Activated CD4-positive, alpha-beta T cell treated with anti-CD3 and anti-CD28 coated beads for 36 hours (primary cell): ENCODE measurements at places on chromosomes 7 and 10. TPM values are rescaled to one million over a fixed set of nuclear protein-coding genes. Genes with fewer than 3 reads are reported as not detected.

DNA sequence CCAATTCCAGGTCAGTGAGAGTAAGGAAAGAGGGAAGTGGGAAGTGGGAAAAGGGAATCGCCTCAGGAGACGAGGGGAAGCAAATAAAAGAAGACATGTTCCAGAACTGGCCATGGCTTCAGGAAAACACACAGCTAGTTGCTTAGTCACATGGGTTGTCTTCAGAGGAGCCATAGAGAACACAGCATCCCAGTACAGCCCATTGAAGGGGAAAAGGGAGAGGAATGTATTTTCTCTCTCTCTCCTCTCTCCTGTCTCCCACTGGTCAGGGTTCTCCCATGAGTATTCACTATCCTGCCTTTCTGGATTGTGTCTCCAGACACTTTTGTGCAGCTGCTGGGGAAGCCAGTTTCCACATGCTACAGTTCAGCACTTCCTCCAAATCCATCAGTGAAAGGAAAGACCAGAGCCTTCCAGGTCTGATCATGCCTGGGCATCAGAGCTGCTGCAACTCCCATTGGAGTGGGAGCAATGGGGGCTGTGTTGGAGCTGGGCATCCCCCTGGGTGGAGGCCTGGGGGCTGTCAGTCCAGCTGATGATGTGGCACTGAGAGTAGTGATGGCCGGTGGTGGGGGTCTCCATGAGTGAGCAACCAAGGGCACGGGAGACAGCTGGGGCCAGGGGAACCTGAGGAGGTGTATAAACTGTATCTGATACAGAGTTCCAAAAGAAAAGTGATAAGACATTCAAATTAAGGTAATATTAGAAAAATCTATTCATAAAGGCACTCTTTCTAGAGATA is 38.6 kb downstream of the MAP3K8 start:
- H3K27ac ChIP-seq = no peak overlapping the region
- no peaks in the 10 kb centered on the region for H3K36me3 ChIP-seq
- no peak for DNase-seq
- peaks cover 6% of the 10 kb centered on the region for H3K4me1 ChIP-seq
- no peaks in the 10 kb centered on the region for H3K27me3 ChIP-seq

DNA sequence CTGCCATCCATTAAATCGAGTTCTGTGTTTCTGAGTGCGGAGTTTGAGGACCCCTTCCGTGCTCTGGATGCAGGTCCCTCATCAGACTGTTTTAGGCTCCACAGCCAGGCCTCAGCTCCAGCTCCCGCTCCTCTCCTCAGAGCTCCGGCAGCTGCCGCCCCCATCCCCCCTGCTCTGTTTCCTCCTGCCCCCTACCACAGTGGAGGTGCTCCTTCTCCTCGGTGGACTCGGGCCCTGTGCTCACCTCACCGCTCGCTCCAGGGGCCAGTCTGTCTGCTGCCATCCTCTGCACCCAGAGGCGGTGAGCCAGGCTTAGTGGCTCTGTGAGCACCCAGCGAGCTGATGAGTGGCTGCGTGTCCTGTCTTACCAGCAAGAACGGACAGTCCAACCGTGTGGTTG is 21.4 kb upstream of the PRKAR1B start:
- no peak for DNase-seq
- no peaks in the 10 kb centered on the region for H3K27me3 ChIP-seq
- H3K4me3 ChIP-seq = no peak overlapping the region
- H3K27ac ChIP-seq = no peak overlapping the region

DNA sequence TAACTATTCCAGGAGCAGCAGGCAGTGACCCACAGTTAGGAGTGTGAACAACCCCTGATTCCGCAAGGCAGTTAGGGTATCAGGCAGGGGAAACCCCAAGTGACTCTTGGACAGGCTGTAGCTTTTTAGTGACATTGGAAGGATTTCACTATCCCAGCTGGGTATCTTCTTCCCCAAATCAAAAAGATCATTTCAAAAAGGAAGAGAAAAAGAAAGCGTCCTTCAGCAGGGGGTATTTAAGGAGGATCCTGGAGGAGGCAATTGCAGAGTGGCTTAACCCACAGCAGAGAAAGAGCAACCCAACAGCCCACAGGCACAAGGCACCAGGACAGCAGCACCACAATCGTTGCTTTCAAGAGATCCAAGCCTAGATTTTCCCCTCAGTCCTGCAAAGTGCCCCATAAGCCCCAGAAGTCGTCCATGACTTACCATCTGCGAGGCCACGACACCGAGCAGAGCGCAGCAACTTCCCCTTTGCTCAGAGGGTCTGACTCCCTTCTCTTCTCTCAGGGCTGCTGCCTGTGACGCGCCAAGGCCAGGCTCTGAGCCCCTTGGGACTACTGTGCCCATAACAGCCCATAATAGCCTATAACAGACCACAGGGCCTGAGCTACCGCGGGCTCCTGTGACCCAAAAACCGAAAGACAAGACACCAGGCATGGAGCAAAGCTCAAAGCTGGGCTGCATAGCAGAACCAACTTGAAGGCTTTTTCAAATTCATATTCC is 19.8 kb downstream of the PIK3AP1 start:
- peaks cover 10% of the 10 kb centered on the region for H3K4me1 ChIP-seq
- H3K27ac ChIP-seq = no peak overlapping the region
- H3K36me3 ChIP-seq = no peaks in the 10 kb centered on the region

DNA sequence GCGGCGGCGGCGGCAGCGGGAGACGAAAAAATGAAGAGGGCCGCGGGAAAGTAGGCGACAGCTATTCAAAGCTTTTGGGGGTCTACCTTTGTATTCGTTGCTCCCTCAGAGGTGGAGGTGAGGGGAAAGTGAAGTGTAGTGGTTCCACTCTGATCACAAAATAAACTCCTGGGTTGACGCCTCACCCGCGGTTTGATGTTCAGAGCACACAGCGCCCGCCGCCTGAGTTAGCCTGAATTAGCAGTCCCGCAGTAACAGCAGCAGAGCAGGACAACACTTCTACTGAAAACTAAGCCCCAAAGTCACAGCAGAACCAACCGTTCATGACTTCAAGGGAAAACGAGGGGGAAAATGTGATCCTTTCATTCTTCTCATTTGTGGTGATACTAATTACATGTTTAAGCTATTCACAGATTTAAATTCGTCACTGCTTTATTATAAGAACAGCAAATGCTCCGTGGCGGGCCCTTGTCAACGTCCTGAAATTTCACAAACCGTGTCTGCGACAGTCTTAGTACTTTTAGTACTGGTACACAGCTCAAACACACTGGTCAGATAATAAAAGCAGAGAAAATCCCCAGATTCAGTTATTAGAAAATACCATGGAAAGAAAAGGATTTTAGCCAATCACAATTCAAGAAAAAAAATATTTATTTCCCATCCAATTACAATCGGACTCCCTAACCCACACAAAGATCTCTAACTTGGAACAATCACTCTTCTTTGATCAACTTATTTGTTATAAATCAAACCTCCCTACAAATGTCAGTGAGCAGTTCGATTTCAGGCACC is 563 bp upstream of the JMJD1C start:
- no peaks in the 10 kb centered on the region for H3K27me3 ChIP-seq
- DNase-seq = peak; percentile 62
- peak overlapping the region; percentile 18 for H3K27ac ChIP-seq
- peaks cover 27% of the 10 kb centered on the region for H3K4me1 ChIP-seq
- no peaks in the 10 kb centered on the region for H3K36me3 ChIP-seq
- H3K4me3 ChIP-seq = peak overlapping the region; percentile 94

The ZNF365 gene
- total RNA-seq = 0.32 TPM

The CHPF2 gene
- 20.7 TPM for total RNA-seq

DNA sequence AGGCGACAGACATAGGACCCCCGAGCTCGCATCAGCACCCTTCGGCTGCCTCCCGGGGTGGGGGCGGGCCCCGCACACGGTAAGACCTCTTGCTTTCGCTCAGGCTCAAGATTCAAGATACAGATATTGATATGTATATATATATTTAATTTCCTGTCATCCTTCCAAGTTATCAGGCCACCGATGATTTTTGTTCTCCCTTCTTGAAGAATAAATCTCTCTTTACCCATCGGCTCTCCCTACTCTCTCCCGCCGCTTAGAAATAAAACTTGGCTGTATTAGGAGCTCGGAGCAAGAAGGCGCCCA is 603 bp downstream of the ADRA2A start:
- peaks cover 64% of the 10 kb centered on the region for H3K27me3 ChIP-seq
- DNase-seq = no peak
- H3K36me3 ChIP-seq = no peaks in the 10 kb centered on the region
- H3K4me1 ChIP-seq = peaks cover 9% of the 10 kb centered on the region

DNA sequence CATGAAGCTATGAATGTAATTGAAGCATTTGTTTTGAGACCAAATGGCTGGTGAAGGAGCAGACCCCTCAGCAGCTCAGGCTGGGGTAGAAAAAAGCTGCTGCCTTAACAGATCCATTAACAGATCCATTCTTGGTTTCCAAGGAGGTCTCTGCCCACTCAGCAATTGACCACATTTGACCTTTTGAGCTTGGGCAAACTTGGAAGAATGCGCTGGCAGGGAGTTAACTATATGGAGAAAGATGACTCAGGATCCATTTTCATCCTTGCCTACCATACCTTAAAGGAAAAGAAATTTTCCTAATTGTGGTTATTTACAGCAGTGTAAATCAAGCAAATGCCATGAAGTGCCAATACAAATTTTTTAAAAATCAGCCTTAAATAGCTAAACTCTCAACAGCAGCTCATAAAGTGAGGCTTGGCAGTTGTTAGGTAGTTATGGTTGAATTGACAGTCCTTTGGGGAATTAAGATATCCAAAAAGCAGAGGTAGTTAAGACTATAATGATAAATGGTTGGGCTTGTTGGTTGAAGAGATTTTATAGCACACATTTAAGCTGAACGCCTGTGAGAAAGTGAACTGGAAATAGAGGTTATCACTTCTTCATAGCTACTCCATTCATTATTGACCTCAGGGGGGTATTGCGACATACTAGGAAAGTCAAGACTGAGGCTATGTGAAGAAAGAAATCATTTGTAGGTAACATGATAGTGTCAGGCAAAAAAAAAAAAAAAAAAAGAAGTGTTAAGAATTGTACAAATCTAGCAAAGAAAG is 83.9 kb downstream of the MKX start:
- H3K27me3 ChIP-seq = peaks cover 25% of the 10 kb centered on the region
- H3K4me1 ChIP-seq = no peaks in the 10 kb centered on the region
- no peak overlapping the region for H3K4me3 ChIP-seq
- no peak overlapping the region for H3K27ac ChIP-seq
- DNase-seq = no peak
- no peaks in the 10 kb centered on the region for H3K36me3 ChIP-seq

- no peaks in the 10 kb centered on the region for H3K4me1 ChIP-seq
- H3K27ac ChIP-seq = no peak overlapping the region
- peaks cover 7% of the 10 kb centered on the region for H3K36me3 ChIP-seq
- DNase-seq = no peak
- peaks cover 38% of the 10 kb centered on the region for H3K27me3 ChIP-seq
- H3K4me3 ChIP-seq = no peak overlapping the region
Measured at GRCh38 chr7:54543051-54543488, 895 bp downstream of the VSTM2A start.

- no peak overlapping the region for H3K4me3 ChIP-seq
- DNase-seq = no peak
- H3K36me3 ChIP-seq = no peaks in the 10 kb centered on the region
- H3K27me3 ChIP-seq = peaks cover 37% of the 10 kb centered on the region
- no peak overlapping the region for H3K27ac ChIP-seq
Measured at GRCh38 chr10:35638101-35638500, 4.0 kb downstream of the FZD8 start.

DNA sequence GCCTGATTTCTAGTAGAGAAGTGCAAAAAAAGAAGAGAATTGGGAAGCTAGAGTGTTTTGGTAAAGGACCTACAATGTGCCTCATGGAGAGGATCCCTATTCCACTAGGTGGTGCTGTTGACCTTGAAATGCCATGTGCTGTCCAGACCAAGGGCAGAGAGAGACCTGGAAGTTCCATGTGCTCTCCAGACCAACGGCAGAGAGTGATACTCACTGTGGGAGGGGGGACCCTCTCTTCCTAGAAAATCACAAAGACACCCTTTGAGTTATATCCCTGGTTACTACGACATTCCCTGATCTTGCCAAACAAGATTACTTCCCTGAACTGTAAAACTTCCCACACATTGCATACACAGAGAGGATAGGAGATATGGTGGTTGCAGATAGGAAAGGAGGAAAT is 212.7 kb upstream of the ZNF804B start:
- H3K27ac ChIP-seq = no peak overlapping the region
- no peaks in the 10 kb centered on the region for H3K36me3 ChIP-seq
- no peak overlapping the region for H3K4me3 ChIP-seq
- DNase-seq = peak; percentile 45
- H3K4me1 ChIP-seq = no peaks in the 10 kb centered on the region
- no peaks in the 10 kb centered on the region for H3K27me3 ChIP-seq

The SH2B2 gene
- 3.2 TPM for total RNA-seq

The NPTX2 gene
- not detected for total RNA-seq

GRCh38 chr10:114550756-114551635 is 107.1 kb downstream of the ABLIM1 start:
- H3K36me3 ChIP-seq = no peaks in the 10 kb centered on the region
- H3K4me3 ChIP-seq = no peak overlapping the region
- no peaks in the 10 kb centered on the region for H3K27me3 ChIP-seq
- peaks cover 28% of the 10 kb centered on the region for H3K4me1 ChIP-seq

The ZPBP gene
- total RNA-seq = not detected

DNA sequence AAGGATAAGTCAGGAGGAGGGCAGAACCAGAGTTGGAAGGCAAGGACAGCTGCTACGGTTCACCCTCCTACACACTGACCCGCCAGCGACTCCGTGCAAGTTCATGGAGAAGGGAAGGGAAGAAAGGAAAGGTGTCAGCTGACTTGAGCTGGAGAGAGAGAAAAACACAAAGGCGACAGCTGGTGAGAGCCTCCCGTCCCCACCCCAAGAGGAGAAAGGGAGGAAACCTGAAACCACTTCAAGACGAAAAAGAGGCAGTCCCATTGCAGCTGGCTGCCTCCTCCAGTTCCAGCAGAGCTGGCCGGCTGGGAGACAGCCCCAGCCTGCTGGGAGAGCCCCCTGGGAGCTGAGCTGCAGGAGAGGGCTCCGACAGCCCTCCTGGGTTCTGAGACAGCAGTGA is 75.2 kb downstream of the PARD3 start:
- peaks cover 21% of the 10 kb centered on the region for H3K27me3 ChIP-seq
- H3K36me3 ChIP-seq = peaks cover 2% of the 10 kb centered on the region
- H3K4me3 ChIP-seq = no peak overlapping the region
- no peak for DNase-seq
- H3K27ac ChIP-seq = no peak overlapping the region

DNA sequence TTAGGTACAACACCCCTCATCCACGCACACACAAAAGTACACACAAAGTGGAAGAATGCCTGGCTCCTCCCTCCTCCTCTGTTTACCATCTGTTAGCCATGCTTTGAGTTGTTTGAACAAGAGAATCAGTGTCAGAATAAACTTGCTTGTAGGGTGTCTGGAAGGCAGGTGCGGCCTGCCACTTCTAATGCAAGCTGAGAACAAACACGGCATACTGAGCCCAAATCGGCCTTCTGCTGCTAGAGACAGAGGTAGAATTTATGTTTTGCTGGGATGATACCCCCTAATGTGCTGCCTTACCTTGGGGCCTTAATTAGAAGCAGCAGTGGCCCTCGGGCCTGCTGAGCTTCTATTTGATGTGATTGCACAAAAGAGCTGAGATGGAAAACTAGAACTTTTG is 24.9 kb upstream of the FAM180A start:
- no peaks in the 10 kb centered on the region for H3K36me3 ChIP-seq
- no peak overlapping the region for H3K27ac ChIP-seq
- no peaks in the 10 kb centered on the region for H3K4me1 ChIP-seq
- no peak for DNase-seq
- H3K4me3 ChIP-seq = no peak overlapping the region
- H3K27me3 ChIP-seq = peaks cover 4% of the 10 kb centered on the region
